ENCODE measurements at places on chromosomes 16 and 17.

DNA sequence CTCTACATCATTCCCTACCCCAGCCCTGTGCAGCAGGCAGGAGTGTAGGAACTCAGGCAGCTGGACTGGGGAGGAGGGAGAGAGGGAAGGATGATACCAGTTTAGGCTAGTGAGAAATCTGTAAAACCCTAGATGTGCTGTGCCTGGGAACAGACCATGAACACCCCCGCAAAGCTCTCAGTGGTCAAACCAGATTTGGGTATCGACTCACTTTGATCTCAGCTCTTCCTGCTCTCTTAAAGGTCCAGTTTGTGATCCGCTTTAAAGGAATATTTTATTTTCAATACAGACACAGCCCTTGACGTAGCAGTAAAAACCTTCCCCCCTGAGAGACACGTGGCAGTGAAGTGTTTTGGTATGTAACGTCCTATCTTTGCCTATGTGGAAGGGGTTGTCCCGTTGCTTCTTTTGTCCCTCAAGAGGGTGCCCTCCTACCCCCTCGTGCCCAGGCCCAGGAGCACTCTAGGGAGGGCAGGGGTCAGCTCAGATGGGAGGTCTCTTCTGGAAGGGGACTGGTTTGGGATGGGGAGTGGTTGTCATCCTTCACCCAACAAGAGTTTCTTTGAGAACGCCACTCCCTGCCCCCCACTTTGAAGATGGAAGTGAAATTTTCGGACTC is 19.3 kb upstream of the TBX2 start:
- DNase-seq: no peak

- DNase-seq: no peak
These were observed 21.5 kb upstream of the SPN start for GRCh38 chr16:29641561-29641960.

- DNase-seq: no peak
These were observed 10.6 kb upstream of the CES3 start for GRCh38 chr16:66950437-66950836.

DNA sequence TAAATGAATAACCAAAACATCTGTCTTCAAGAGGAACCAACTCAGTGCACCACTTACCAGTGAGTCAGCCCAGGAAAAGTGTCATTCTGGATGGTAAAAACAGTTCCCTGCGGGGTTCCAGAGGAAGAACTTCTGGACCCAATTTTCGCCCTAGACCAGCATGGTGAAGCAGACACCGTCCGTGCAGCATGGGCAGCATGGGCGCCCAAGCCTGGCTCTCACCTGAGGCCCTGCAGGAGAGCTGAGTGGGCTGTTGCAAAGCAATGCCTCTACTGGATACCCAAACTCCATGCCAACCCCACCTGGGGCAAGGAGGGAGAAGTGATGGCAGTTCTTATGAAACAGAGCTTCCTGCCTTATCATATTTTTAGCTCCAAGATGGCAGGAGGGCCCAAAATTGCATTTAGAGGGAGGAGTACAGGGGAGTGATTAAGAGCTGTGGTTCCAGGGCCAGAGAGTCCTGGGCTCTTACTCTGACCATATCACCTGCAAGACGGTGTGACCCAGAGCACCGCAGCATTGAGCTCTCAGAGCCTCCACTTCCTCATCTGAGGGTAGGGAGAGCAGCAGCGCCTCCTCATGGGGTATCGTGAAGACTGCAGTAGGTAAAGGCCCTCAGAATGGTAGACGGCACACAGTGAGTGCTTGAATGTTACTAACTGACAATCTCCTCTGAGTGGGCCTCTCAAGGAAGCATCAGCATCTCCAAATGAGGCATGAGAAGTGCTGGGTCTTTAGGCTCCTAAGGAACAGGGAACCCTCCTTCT is 16.6 kb upstream of the INPP5K start:
- no peak for DNase-seq

DNA sequence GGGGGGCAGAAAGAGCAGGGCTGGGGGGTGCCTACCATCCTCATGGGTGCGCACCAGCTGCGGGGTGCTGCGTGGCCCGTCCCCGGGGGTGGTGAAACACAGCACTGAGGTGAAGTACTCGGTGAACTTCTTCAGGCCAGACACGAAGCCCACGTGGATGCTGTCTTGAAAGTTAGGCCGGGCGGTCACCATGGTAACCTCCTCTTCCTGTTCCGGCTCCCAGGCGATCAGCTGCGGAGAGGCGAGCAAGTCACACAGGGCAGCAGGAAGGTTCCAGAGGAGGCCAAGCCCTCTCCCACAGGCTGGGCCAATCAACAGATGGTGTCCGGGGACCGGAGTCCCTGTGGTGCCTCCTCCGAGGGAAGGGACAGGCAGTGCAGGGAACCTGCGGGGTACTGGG is 90.1 kb upstream of the CDC42EP4 start:
- DNase-seq: no peak

GRCh38 chr16:87060034-87060986 is 256.9 kb downstream of the C16orf95 start:
- no peak for DNase-seq

- no peak for DNase-seq
These were observed 8.3 kb upstream of the GEMIN4 start for GRCh38 chr17:760371-760770.

DNA sequence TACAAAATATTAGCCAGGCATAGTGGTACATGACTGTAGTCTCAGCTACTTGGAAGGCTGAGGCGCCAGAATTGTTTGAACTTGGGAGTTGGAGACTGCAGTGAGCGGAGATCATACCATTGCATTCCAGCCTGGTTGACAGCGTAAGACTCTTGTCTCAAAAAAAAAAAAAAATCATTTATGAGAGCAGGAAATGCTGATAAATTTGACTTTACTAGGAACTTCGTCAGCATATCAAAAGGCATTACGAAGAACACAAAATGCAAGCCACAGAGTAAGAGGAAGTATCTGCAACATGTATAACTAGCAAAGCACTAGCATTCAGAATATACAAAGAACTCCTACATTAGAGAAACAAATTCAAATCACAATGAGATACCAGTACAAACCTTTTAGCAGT is 279.3 kb downstream of the ZFHX3 start:
- no peak for DNase-seq

GRCh38 chr16:75011634-75012307 is 12.9 kb downstream of the ZNRF1 start:
- no peak for DNase-seq

DNA sequence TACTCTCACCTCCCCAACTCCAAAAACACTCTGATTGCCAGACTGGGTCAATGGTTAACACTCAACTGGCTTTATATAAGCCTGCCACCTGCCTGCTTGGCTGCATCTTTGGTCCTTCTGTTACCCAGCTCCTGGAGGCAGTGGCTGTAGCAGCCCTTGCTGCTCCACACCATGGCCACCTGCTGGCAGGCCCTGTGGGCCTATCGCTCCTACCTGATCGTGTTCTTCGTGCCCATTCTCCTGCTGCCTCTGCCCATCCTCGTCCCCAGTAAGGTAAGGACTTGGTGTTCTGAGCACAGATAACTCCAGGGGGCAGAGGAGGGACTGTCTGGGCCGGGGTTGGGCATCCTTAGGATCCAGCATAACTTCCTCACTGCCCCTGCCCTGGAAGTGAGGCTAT is at the start of gene SLC13A2:
Gene SLC13A2 (plus strand): TSS at position 103 of the 400 bp plus-strand sequence. CDS start 69 bp downstream, at position 172.
- no peak for DNase-seq

DNA sequence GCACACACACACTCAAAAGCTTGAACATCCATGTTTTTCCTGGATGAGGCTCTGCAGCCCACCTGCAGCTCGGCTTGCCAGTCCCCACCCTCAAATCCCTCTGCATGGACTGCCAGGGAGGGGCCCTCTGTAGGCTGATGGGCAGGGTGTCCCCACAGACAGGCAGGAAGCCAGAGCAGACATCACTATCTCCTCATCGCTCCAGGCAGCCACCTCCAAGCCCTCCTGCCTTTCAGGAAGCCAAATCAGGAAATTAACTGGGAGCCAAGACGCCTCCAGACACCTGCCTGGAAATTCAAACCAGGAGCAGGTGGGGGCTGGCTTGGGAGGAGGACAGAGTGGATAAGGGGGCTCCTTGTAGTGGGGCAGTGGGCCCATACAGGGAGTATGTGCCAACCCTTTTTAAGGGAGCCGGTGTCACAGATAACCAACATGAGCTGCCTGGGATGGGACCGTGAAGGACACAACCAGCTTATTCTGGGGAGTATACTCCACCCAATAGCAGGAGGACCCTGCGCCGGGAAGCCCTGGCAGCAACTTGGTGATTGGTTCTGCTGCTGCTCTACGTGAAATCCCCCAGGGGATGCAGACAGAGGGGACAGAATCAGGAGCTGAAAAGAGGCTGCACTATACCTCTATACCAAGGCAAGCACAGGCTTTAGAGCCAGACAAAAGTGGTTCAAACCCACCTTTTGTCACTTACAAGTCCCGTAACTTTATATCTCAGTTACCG is 139.1 kb downstream of the CCT6B start:
- no peak for DNase-seq

GRCh38 chr17:82716203-82717010 is at the start of gene FN3KRP:
FN3KRP (plus strand) TSS chr17:82716706; CDS start chr17:82716756, 50 bp downstream.
- DNase-seq: peak; percentile 57

- DNase-seq: no peak
These were observed 314.9 kb downstream of the PMP22 start for GRCh38 chr17:14950216-14950615.

DNA sequence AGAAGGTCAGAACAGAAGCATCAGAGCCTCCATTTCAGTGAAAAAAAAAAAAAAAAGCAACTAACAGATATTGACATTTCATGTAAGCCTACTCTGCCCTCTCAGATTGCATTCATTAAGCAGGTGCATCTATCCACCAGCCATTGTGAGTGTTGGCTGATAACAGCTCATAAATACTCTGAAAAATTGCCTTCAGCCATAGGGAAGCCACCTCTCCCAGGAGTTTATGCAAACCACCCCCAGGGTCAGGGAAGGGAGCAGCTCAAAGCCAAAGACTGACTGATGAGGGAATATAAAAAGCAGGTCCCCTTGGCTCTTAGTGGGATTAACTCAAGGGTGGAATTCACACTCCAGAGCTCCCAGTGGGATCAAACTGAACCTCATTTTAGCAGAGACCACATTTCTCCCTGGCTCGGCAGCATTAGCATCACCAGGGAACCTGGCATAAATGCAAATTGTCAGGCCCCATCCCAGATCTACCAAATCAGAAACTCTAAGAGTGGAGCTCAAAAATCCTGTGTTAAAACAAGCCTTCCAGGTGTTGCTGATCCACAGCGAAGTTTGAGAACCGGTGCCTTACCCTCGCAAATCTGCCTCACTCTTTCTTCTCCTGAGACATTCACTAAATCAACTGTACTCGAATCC is 14.2 kb downstream of the APOH start:
- no peak for DNase-seq

DNA sequence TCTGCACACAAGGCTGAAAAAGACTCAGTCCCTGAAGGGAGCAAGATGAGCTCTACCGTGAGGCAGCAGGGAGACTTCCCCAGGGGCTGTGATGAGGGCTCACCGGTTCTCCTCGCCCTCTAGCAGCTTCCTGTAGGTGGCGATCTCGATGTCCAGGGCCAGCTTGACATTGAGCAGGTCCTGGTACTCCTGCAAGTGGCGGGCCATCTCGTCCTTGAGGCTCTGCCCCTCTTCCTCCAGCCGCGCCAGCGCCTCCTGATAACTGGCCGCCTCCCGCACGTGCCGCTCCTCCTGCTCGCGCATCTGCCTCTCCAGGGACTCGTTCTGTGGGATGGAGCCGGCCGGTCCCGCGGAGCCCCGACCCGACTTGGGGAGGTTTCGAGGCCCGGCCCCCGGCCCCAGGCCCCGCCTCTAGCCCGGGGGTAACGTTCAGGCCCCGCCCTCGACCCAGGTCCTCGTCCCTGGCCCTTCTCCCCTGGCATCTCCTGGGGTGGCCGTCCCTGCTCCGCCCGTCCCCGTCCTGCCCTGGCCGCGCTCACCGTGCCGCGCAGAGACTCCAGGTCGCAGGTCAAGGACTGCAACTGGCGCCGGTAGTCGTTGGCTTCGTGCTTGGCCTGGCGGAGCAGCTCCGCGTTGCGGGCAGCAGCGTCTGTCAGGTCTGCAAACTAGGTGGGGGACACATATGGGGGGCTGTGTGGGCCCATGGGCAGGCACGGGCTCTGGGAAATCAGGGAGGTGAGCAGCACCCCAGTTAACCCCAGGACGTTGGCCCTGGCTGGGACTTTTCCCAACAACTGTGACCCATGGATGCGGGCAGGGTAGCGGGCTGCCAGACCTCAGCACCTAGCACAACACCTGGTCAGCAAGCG is 3.9 kb downstream of the GFAP start:
- no peak for DNase-seq

- DNase-seq: no peak
These were observed 415.5 kb upstream of the CDH11 start for GRCh38 chr16:65537336-65537735.

GRCh38 chr16:85327731-85328675 is 215.7 kb upstream of the CIBAR2 start:
- no peak for DNase-seq

GRCh38 chr17:72143245-72143644 is 22.4 kb downstream of the SOX9 start:
- DNase-seq: no peak

DNA sequence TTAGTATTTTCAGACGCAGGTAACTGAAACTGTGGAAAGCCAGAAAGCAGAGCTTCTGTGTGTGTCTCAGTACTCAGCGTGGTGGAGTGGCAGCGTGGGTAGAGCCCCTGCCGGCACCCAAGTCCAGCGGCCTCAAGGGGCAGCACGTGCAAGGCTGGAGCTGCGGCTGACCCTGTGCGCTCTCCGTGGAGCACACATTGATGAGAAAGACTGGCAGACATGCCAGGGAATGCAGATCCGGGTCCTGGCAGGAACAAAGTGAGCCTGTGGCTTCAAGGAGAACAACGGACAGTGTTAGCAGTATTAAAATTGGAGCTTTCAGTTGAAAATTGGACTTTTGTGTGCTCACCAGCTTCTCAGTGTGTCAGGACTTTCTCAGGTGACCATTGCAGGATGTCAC is 23.3 kb downstream of the ZC3H18 start:
- DNase-seq: no peak

DNA sequence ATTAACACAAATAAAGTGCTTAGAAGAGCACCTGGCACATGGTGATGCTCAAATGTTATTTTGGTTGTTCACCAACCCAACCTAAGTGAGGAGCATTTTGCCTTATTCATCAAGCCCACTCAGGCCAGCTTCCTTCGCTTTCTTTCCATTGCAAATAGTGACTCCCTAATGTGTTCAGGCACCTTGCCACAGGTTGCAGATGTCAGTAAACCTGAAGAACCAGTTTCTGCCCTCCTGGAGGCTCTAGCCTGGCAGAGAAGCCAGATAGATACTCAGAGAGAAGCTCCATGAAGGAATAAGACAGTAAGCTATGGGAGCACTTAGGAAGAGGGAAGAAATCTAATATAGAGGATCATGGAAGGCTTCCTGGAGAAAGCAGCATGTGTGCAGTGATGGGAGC is 23.9 kb downstream of the GPR139 start:
- DNase-seq: no peak

DNA sequence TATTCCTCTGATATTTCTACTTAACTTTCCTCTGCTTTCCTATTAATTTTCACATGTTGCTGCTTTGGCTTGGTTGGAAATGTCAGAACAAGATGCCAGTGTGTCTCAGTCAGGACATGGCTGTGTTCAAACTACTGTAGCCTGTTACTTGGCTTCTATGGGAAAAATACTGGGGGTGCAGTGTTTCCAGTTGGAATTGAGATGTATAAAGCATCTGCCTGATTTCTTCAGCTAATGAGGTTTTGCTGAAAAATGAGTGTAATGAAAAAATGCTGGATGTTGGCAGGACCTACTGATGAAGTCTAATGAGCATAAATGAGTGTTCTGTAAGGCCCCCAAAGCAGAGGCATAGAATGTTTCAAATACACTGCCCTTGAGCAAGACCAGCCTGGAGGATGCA is 166.6 kb downstream of the PHKB start:
- no peak for DNase-seq

GRCh38 chr17:49588726-49589576 is 13.3 kb downstream of the NXPH3 start:
- DNase-seq: peak; percentile 13

All from GOT3 (cell line).